ENCODE measurements at places on chromosomes 16 and 17. TPM values are rescaled to one million over a fixed set of nuclear protein-coding genes. Genes with fewer than 3 reads are reported as not detected.

- DNase-seq = no peak
Observed at GRCh38 chr17:14997290-14997689, 267.8 kb downstream of the PMP22 start.

DNA sequence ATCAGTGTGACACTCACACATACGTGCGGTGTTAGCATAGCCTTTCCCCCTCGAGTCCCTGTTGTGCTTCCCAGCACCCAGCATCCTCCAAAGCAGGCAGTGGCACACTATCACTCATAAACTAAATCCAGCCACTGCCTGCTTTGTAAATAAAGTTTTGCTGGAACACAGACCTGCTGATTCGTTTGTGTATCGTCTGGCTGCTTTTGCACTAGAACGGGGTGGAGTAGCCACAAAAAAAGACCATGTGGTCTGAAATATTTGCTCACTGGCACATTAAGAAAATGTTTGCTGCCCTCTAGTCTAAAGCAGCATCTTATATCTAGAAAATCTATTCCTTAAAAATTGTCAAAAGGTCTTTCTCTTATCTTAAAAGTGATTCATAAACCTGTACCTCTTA is 341.2 kb upstream of the ZFHX3 start:
- no peak for DNase-seq

DNA sequence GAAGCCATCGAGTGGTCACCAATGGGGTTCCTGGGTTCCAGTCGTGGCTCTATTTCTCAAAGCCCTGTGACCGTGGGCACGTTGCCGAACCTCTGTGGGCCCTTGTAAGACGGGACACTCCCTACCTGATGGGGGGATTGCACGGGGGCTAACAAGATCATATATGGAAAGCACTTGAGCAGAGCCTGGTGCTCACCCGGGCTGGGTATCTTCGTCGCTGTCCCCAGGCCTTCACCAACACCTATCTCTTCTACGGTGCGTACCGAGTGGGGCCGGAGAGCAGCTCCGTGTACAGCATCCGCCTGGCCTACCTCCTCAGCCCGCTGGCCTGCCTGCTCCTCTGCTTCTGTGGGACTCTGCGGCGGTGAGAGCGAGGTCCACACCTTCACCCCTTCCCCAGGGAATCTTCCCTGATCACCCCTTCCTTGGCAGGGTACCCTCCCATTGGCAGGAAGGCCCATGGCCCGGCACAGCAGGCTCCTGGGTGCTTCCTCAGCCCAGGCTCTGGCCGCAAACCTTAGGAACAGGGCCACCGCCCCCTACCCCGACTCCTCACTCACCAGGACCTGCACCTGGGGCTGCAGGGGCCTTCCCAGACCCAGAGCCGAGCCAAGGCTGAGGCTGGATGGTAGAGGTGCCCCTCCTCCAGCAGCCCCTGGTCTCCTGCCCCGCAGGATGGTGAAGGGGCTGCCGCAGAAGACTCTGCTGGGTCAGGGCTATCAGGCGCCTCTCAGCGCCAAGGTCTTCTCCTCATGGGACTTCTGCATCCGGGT is 2.8 kb downstream of the TMC8 start:
- no peak for DNase-seq

DNA sequence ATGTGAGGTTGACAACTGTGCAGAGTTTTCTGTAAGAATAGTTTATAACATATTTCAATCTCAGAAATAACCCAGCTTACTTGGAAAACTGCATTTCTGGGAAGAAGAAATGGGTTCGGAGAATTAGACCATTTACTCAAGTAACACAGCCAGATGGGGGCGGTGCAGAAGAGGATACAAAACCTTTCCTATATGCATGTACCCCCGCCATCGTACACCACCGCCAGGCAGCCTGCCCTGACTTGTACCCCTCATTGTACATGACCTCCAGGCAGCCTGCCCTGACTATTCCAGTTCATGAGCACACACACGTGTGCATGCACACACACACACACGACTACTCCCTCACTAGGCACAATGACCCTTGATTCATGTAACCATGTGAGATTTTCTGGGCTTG is 154.0 kb downstream of the C16orf78 start:
- peak; percentile 27 for DNase-seq

GRCh38 chr17:10987786-10988185 is 149.9 kb upstream of the PIRT start:
- DNase-seq = no peak

DNA sequence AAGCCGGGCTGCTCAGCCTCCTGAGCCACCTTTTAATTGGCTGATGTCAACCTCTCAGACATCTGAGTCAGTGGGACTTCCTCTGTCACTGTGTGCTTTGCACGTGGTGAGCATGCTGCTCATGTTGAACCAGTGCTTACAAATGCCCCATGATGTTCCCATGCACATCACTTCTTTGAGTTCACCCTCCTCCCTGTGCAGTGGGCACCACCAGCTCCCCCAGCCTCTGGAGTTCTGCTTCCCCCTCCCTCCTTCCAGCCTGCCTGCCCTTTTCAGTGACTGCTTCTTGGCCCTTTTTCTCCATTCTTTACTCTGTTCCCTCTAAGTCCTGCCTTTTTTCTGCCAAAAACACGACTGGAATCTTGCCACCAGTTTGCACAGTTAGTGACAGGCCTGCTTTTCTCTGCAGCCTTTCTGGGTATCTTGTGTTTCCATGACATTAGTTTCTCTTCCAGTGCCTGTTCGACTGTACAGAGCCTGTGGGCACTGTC is 41.6 kb downstream of the USP10 start:
- DNase-seq = no peak

The FOXC2 gene
- 0.22 TPM for total RNA-seq

The KRTAP9-8 gene
- not detected for total RNA-seq

The SLC12A4 gene
- total RNA-seq = 17.0 TPM

The ZSCAN10 gene
- total RNA-seq = 0.86 TPM
